ENCODE measurements at places on chromosomes 5 and 9.

GRCh38 chr5:14414656-14415023 is 167.0 kb upstream of the OTULINL start:
- DNase-seq: no peak

DNA sequence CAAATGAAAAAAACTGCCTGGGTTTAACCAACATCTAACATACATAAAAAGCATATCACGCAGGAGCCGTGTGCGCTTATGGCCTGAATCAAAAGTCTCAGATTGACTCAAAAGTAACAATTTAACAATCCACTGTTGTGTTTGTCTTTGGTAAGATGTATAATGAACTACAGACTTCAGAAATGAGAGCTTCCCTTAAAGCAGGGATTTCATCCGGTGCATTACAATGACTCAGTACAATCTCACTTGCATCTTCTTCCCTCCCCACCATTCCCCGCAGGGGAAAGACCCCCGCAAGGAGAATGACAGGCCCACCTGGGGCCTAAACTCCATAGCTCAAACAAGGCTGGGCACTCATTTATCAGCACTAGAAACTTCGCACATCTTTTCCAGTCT is 1.4 kb downstream of the ZFR start:
- no peak for DNase-seq

DNA sequence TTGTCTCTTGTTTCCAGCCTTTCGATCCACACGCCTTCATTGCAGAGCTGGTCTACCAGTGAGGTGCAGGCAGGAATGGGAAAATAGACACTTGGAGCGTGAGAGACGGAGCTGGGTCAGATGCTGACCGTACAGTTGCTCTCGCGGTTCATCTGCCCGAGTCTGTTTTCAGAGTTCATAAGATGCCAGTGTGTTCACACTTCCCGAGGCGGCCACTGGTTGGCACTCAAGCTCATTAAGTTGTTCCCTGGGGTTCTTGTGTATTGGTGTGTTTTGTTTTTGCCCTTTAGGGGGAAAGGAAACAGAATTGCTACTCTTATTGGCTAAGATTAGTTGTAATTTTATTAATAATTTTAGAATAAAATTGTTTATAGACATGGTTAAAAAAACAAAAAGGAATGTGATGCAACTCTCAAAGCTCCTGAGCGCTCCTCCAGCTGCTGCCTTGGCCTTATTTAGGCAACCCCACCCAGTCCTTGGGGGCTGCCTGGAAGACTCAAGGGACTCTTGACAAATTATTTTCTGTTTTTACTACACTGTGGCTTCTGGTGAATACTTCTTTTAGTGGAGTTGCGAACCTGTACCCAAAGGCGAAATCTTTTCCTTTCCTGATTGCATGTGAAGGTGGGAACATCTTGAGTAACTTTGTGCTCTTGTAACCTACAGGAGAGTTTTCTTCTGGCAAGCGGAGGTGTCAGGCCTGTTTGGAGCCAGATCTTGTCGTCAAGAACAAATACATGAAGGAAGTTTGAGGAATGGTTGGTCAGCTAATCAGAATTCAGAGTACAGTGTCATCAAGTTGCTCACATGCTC is 146.1 kb downstream of the MAST4 start:
- peak; percentile 59 for DNase-seq

- no peak for DNase-seq
Measured at GRCh38 chr5:66342341-66342880, 198.3 kb downstream of the SREK1 start.

GRCh38 chr5:158879993-158880392 is 219.7 kb downstream of the EBF1 start:
- DNase-seq: no peak

DNA sequence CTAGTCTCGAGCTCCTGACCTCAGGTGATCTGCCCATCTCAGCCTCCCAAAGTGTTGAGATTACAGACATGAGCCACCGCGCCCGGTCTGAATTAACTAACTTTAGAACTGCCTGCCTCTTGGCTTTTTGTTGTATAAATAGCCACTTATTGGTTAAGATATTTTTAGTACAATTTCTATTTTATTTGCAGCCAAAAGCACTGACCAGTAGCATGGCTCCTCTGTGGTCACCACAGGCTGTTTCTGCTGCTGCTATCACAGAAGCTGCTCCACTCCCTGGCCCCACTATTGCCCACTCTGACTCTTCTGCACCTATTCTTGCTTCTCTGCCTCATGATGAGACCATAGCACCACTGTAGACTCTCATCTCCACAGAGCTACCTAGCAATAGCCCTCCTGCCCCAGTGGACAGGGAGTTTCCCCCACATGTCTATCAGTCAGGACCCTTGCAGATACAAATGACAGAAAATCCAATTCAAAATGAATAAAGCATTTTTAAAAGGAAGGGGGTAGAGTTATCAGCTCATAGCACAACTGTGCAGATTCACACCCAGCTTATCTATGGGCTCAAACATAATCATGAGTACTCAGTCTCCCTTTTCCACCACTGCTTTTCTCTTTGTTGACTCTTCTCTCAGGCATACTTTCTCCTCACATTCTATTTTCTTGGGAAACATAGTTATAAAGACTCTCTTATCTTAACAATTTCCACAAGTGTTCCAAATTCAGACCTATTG is 151.8 kb upstream of the EPB41L4A start:
- no peak for DNase-seq

GRCh38 chr5:168920019-168920810 is 341.0 kb upstream of the PANK3 start:
- no peak for DNase-seq

DNA sequence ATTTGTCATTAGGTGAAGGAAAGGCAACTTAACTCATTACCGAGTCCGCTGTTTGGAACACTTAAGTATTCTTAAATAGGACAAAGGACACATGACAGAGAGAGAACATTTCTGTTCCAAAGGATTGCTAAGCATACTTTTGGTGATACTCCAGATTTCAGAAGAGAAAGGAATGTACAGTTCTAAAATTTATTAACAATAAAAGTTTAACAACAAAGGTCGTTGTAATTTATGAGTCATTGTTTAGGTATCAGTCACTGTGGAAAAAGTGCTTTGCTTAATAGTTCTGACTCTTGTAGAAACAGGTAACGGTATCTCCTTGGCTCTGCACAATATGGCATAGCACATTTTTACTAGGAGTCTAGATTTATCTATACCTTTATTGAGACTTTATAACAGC is 36.3 kb upstream of the PAM start:
- no peak for DNase-seq

GRCh38 chr5:103451261-103451660 is 111.3 kb downstream of the NUDT12 start:
- no peak for DNase-seq
